SW 1271 (cell line): ENCODE measurements at places on chromosomes 2 and 18.

GRCh38 chr2:15666861-15667808, 75.5 kb downstream of the DDX1 start:
- no peak for DNase-seq

- no peak for DNase-seq
Observed at GRCh38 chr18:4528405-4528804, 73.3 kb upstream of the DLGAP1 start.

DNA sequence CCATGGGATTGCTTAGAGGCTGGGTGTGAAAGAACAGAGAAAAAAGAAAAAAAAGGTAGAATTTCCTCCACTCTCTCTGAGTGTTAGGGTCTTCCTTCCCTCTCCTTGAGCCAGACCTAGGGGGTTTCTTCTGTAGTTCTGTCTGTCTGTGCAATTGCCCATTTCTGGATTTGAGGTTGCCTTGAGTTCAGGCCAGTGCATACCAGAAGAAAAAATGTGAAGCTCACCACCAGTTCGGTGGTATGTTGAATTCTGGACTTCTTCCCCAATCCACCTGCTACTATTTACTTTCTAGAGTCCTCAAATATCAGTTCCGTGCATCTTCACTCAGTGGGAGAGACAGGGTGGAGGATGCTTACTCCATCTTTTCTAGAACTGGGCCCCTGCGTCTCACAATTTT, 15.3 kb upstream of the SELENOI start:
- DNase-seq = no peak

- peak; percentile 81 for DNase-seq
Observed at GRCh38 chr2:241637018-241637794, at the start of the genes ATG4B and THAP4. ATG4B (plus strand) TSS chr2:241637693; CDS start chr2:241637715, 22 bp downstream. THAP4 (minus strand) TSS chr2:241637158; CDS start chr2:241637017, 141 bp downstream.

DNA sequence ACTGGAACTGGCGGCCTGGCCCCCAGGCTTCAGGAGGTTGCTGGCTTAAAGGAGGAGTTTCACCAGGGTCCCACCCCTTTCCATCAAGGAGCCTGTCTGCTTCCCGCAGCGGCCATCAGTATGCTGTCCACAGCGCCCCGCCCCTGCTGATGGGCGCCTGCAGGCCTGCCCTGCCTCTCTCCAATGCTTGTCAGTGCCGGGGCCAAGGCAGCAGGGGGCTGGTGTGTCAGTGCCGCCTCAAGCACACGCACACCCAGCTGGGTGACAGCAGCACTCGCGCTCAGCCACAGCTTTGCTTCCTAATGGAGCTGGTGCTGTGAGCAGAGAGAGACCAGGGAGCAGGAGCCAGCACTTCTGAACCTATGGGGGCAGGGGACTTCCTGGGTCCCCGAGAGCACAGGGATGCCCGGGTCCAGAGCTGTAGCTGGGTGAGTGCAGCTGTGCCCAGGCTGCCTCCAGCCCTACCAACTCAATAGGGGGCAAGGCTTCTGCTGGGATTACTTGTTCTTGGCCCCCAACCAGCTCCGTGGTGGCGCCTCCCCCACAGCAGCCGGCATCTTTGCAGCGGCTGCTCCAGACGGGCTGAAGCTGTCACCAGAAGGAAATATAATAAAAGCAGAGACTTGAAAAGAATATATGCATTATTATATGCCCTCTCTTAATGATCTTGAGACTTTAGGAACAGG, 377.2 kb upstream of the LRATD1 start:
- DNase-seq = no peak

DNA sequence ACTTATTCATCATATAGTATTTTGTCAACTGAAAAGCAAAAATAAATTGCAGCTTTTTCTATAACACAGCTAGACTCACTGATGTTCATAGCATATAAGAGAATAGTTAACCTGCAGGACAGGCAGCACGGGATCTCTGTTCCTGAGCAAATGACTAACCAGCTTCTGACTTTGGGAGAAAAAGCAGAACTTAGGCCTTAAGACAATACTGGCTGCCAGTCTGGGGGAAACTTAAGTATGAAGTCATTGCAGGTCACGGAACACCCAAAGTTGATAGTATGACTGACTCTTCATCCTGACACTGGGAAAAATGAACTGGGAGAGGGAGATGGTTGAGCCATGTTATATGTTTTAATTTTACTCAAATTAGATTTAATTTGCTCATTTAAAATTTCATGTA, 113.0 kb downstream of the DPP4 start:
- DNase-seq = no peak

- no peak for DNase-seq
Observed at GRCh38 chr18:62832282-62832681, 116.9 kb downstream of the PHLPP1 start.

- no peak for DNase-seq
Observed at GRCh38 chr2:196486146-196486545, 153.4 kb upstream of the CCDC150 start.

- no peak for DNase-seq
Observed at GRCh38 chr18:5543773-5544389, at the start of gene EPB41L3. EPB41L3 (minus strand) TSS chr18:5543997; CDS start chr18:5489183, 54,814 bp downstream.

- DNase-seq = no peak
Observed at GRCh38 chr18:25123438-25124232, 228.3 kb downstream of the ZNF521 start.

DNA sequence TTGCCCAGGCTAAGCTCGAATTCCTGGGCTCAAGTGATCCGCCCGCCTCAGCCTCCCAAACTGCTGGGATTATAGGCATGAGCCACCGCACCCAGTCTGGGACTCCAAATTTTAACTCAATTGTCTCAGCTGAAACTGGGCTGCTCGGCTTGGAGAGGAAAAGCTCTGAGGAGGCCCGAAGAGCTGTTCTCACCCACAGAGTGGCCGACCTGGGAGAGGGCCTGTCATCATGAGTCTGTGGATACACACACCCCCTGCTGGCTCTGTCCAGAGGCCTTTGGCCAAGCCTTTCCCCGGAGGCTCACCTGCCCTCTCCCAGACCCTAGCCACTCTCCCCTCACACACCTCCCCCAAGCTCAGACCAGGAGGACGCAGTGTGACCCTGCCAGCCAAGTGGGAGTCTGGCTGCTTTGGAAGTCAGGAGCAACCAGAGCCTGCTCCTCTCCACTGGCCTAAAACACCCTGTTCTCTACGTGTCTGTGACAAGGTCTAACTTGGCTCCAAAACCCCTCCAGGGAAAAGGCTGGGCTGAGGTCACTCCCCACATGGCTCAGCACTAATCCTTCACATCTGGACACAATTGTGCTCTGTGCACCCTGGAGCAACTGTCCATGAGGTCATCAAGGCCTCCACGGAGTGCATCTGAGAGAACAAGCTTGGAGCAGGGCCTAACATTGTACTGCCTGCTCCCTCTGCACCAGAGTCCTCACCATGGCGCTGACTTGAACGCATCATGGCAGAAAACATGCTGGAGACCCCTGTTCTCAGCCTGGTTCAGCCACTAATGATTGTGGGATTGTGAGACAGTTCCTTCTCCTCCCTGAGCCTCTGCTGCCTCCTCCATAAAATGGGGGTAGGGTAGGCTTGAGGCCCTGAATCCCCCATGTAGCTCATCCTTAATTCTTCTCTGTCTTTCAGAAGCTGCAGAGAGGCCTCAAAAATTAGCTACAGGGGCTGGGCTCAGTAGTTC, 49.9 kb upstream of the RAB6C start:
- no peak for DNase-seq

GRCh38 chr2:141058556-141058955, 1072.3 kb downstream of the LRP1B start:
- no peak for DNase-seq

- no peak for DNase-seq
Observed at GRCh38 chr2:222304737-222305515, 6.1 kb upstream of the PAX3 start.

GRCh38 chr2:136131961-136132824, 14.2 kb upstream of the CXCR4 start:
- no peak for DNase-seq

DNA sequence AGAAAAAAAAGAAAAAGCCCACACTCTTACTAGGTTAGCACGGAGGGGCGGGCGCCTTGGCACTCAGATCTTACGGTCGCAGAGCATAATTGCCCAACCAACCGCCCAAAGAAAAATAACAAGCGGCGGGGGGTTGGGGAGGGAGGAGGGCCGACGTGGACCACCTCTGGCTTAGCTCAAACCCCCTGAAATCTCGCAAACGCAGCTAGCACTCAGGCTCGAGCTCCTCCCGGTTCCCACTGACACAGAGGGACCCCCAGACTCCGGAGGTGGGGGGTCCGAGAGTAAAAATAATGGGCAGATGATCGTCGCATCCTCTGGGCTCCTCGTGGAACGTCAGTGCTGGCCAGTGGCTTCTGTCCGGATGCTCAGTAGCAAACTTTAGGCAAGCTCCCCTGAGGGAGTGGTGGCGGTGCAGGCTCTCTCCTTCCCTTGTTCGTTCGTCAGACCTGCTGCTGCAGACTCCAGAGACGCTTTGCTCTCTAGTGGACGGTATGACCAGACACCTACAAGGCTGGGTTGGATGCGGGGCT, 12.0 kb downstream of the CATIP start:
- no peak for DNase-seq

DNA sequence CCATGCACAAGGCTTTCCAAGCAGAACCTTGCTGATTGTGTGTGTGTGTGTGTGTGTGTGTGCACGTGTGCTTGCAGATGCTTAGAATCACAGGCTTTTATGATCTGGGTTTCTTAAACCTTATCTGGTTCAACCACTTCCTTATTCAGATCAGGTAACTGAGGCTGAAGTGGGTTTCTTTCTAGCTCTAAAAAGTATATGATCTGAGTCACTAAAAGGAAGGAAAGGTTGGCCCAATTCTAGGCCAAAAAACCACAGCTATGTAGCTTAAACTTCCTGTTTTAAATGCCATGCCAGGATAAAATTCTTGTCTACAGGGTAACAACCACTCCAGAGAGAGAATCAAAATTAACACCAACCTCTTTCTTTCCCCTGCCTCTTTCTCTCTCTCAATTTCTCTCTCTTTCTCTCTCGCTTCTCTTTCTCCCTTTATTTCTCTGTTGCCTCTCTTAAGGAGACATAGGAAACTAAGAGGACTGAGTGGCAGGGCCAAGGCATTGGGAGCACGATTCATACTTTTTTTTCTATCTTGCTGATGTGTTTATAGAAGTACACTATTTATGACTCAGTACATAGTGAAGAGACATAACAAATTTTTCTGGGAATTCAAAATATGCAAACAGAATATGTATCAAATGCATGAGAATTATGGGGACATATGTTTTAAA, 140.3 kb downstream of the TRIB2 start:
- peak; percentile 87 for DNase-seq

GRCh38 chr2:37783545-37783944, 112.1 kb upstream of the CDC42EP3 start:
- DNase-seq = no peak

GRCh38 chr2:103986001-103986400, 867.9 kb upstream of the POU3F3 start:
- DNase-seq = no peak

GRCh38 chr18:59008302-59008974, 131.2 kb upstream of the SEC11C start:
- DNase-seq = peak; percentile 74

DNA sequence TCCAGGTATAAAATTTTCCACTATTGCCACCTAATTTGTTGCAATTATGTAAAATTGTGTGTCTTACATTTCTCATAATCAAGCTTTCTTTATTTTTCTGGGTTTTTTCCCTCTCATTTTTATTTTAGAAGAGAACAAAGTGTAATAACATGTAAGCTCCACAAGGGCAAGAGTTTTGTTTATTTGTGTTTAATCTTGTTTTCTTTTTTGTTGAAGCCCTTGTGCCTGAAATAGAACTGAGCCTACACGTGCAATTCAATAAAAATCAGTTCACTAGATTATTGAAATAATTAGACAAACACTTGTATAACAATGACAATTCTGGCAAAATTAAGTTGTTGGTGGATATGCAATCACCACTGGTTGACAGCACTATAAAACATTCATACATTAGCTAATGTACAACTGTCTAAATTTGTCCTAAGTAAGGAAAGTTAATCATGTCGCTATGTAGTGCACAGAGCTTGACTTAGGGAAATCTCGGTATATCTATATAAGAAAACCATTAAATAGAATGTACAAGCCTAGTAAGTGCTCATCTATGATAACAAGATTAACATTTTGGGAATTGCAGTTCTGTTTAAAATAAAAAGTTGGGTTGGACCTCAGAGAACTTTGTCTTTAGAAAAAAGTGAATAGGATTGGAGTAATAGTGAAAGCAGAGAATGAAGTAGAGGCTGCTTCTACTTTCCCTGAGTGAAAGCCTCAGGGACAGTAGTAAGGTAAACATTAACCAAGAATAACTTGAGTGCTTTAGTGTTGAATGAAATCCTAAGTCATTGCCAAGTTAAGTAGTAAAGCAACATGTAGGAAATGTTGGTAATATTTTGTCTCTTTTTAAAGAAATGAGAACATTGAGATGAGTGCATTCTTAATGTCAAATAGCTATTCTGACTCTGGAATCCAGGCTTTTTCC, 37.4 kb upstream of the NOL4 start:
- DNase-seq = no peak

DNA sequence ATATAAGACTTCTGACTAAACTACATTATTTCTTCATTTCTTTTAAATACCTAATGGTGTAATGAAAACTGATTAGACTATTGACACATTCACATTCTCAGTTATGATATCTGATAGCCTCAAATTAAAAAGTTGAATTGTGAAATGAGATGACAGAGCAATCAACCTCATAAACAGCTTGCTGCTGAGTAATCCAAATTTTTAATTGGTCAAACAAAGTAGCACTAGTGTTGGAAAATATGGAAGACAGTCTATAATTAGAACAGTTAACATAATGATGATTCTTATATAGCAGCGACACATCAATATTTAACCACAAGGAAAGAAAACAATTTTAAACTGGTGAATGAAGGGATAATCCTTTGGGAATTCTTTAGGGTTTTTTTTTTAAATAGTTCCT, 91.9 kb upstream of the LRP1B start:
- no peak for DNase-seq

GRCh38 chr2:181776336-181776735, 96.0 kb upstream of the NEUROD1 start:
- no peak for DNase-seq

DNA sequence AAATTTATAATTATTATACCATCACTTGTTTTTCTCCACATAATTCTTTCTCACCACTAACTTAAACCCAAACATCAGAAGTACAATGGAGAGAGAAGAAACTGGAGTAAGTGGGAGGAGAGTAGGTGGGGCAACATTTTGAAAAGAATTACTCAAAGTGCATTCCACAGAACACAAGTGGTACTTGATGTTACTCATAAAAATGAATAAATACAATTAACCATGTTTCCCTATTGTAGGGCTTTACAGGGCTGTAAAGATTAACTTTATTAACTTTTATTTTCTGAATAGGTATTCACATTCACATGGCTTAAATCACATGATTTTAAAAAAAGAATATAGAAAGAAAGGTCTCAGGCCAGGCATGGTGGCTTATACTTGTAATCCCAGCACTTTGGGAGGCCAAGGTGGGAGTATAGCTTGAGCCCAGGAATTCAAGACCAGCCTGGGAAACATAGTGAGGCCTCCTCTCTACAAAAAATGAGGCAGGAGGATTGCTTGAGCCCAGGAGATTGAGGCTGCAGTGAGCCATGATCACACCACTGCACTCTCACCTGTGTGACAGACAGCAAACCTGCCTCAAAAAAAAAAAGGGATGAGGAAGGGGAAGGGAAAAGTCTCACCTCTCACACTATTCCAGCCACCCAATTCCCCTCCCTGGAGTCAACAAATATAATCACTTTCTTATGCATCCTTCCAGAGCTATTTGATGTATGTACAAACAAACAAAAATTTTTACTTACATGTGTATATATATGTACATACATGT, 47.1 kb downstream of the KCNG3 start:
- DNase-seq = no peak

GRCh38 chr2:60068755-60069154, 484.7 kb downstream of the BCL11A start:
- DNase-seq = no peak

GRCh38 chr18:48915626-48916425, 34.9 kb downstream of the SMAD7 start:
- DNase-seq = no peak

- DNase-seq = no peak
Observed at GRCh38 chr2:112031473-112032223, 23.4 kb upstream of the TMEM87B start.
